ENCODE measurements at places on chromosomes 5 and 9.

- no peak for DNase-seq
Observed at GRCh38 chr9:128677794-128678193, 11.2 kb upstream of the SET start.

DNA sequence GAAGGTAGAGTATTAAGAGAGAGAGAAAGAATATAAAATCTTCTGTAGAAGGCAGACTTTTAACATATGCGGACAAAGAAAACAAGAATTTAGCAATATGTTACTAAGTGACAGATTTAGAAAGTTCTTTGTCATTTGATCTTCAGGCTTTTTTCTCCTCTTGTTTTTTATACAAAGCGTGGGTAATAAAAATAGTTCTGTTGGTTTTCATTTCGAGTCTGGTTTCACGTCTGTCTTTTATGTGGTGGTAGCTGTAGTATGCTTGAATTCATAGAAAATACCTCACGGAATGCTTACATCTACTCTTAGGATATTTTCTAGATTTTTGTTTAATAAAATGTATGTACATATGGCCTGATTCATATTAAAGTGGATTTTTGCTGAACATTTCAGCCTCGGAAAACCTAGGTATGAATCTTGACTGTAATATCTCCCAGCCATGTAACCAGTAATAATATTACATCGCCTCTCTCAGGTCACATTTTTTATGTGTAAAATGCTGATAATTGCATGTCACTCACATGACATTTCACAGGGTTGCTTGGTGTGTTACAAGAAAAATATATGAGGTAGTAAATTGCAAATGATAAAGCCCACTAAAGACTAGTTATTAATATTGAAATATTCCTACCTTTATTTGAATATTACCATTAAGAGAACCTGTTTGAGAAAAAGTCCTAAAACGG, 72.5 kb upstream of the TAF11L2 start:
- DNase-seq, result no peak

DNA sequence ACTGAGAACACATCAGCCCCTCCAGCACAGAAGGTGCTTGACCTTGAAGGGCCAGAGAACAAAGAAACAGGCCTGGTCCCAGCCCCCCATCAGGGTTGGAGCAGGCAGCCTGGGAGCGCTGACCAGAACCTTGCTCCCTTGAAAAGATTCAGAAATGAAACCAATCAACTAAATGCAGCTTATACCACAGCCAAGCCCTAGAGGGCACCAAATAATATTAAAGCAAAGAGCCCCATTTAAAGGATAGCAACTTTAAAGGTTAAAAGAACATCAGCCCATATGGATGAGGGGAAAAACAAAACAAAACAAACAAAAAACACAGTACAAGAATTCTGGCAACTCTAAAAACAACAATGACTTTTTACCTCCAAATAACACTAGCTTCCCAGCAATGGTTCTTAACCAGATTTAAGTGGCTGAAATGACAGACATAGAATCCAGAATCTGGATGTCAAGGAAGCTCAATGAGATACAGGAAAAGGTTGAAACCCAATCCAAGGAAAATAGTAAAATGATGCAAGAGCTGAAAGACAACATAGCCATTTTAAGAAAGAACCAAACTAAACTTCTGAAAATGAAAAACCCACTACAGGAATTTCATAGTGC, 471.9 kb downstream of the MTRR start:
- no peak for DNase-seq

DNA sequence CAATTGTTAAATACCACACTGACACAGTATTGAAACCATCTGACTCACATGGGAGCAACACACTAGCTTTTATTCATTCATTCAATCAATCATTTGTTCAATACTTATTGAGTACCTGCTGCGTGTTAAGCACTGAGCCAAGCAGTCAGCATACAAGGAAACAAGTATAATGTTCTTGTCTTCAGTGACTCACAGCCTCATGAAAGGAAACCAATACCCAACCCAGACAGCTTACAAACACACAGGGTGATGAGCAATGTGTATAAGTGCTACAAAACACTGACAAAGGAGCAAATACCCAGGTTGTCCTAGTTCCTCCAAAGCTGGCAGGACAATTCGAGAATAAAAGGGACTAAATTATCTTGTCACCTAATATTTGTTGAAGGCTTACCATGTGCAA, 67.6 kb upstream of the RASEF start:
- no peak for DNase-seq
